ENCODE measurements at places on chromosomes 3 and 15.

GRCh38 chr15:62472616-62473299, 307.7 kb upstream of the C2CD4B start:
- DNase-seq = no peak

GRCh38 chr3:38645076-38645475, 4.4 kb downstream of the SCN5A start:
- no peak for DNase-seq

DNA sequence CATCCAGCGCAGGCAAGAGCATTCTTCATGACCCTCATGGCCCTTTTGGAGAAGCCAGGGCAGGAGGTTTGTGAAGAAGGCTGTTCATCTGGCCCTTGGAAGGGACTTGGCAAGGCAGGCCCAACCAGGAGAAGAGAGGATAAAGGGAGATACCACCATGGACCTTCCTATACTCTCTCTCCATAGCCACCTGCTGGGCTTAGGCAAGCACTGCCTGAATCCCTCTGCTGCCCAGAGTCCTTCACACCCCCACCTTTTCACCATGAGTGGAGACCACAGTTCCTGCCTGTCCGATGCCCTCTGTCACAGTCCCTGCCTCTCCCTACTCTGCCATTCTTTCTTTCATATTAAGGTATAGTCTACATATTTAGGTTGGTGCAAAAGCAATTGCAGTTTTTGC, 10.6 kb upstream of the SFMBT1 start:
- no peak for DNase-seq

DNA sequence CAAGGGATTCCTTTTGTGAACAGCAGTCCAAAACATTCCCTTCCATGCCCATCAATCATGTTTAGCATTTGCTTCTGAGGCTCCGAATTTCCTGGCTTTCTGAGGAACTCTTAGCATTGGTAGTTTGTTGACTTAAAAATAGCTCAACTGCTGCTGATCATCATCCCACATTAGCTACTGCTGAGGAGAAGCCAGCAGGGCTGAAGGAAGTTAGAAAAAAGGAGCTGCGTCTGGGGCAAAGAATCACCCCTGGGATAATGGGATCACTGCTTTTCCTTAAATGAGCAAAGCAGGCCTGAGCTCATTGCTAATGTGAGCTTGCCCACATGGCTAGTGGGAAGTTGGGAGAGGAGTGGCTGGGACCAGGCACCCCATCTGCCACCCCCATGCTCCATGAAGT, 39.8 kb downstream of the CYP19A1 start:
- DNase-seq = no peak

DNA sequence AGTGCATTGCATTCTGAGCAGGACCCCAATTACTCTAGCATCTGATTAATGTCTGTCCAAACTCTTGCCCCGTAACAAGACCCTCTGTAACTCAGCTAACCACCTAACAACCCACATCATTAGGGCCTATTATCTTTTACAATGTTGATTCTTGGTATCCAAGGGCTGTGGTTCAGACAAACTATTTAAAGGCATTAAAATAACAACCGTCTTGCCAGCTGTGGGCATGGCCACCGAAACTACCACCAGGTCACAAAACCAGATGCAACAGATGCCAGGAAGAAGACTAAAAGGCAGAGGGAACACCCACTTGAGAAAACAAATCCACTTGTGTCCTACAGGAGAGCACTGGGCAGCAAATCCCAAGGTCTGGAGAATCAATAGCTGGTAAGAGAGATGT, 262.9 kb downstream of the ERC2 start:
- DNase-seq = no peak

DNA sequence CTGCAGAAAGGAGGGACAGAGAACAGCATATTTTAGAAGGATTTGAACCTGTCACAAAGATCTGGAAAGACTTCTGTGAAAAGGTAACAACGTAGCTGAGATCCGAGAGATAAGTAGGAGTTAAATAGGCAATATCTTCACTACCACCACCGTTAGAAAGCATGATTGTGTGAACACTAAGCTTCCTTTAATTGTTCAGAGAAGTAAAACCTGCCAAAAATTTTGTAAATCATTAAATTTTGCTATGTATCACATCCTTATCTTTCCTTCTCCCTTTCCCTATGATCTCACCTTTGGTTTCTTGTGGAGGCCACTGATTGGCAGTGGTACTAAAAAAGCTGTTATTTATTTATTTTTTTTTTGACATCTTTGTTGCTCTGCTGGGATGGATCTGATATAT, 346.9 kb downstream of the NLGN1 start:
- no peak for DNase-seq

- DNase-seq = no peak
Measured at GRCh38 chr3:12371525-12372140, 82.8 kb downstream of the PPARG start.

DNA sequence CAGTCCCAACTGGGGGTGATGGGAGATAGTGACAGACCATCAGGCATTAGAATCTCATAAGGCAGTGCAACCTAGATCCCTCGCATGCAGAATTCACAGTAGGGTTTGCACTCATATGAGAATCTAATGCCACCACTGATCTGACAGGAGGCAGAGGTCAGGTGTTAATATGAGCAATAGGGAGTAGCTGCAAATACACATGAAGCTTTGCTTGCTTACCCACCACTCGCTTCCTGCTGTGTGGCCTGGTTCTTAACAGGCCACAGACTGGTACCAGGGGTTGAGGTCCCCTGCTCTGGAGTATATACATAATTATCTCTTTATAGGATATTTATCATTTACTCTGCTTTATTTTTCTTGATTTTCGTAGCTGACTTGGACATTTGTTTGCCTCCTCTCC, 36.0 kb upstream of the ZMAT3 start:
- DNase-seq = no peak

GRCh38 chr3:24042174-24043059, 97.3 kb downstream of the NR1D2 start:
- DNase-seq = no peak

GRCh38 chr15:64877435-64877834, 34.3 kb upstream of the ANKDD1A start:
- DNase-seq = no peak

- no peak for DNase-seq
Measured at GRCh38 chr3:80754969-80755368, 987.2 kb upstream of the ROBO1 start.

Measured in CD4-positive, alpha-beta memory T cell (primary cell).